Tongue (tissue), 3 donors: ENCODE measurements at places on chromosomes 6 and 20. TPM values are rescaled to one million over a fixed set of nuclear protein-coding genes. Genes with fewer than 3 reads are reported as not detected.
A peak's percentile ranks its signal among the peaks of the same experiment; 100 is the strongest.

DNA sequence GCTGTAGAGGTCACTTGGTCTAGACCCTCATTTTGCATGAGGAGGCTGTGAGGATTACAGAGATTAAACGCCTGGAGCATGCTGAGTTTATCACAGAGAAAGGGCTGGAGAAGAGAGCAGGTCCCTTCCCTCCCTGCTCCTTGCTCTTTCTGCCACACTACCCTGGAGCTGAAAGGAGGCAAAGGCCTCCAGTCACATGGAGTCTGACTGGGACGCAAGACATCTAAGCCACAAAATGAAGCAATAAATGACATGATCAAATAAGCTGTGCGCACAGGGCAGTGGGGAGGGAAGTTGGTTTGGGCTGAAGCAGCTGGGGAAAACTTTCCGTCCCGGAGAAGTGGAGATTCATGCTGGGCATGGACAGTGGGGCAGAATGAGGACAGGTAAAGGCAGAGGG is 33.3 kb downstream of the ATXN1 start:
- no peak for DNase-seq

DNA sequence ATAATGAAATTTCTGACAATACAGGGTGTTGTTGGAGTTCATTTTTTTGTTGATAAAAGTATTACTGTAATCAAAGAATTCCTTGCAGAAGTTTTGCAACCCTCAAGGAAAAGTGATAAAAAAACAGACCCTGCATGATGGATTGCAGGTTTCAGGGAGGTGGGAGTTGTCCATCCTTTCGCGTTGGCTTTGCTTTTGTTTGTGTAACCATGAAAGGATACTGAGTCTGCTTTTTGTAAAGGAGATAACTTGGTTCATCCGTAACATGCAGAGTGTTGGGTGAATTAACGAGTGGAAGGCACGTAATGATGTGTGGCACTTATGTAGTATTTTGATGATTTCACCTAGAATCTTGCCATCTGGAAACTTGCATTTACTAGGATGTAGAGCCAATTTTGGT is 23.6 kb downstream of the FOXO3 start:
- no peak for DNase-seq

GRCh38 chr6:95091823-95092436 is 485.4 kb upstream of the MANEA start:
- DNase-seq = peak; percentile 69

DUSP15 gene
- 0.82 TPM for total RNA-seq

OR2B6 gene
- total RNA-seq = not detected

DNA sequence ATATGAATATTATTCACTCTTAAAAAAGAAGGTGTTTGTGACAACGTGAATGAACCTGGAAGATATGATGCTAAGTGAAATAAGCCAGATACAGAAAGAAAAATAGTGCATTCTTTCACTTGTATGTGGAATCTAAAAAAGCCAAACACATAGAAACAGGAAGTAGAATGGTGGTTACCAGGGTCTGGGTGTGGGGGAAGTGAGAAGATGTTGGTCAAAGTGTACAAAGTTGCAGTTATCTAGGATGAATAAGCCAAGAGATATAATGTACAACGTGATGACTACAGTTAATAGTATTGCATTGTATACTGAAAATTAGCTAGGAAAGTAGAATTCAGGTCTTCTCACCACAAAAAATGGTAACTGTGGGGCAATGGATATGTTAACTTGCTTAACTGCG is 151.1 kb upstream of the HCRTR2 start:
- no peak for DNase-seq

WFDC10B gene
- total RNA-seq = not detected

DNA sequence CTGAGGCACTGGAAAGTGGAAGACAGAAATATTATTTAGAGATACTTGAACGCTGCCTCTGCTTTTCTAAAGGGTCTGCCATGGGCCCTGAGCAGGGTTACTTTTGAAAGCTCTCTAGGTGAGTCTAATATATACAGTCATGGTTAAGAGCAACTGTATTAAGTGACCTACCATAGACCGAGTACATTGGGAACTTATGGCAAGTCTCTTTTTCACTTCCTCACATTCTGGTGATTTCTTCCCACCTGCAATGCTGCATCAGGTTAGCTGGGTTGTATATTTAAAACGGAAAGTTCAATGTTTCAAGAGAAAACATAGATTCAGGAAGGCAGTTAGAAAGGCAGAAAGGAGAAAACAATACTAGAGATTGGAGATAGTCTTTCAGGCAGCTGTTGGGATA is 154.7 kb downstream of the PHF3 start:
- no peak for DNase-seq

DNA sequence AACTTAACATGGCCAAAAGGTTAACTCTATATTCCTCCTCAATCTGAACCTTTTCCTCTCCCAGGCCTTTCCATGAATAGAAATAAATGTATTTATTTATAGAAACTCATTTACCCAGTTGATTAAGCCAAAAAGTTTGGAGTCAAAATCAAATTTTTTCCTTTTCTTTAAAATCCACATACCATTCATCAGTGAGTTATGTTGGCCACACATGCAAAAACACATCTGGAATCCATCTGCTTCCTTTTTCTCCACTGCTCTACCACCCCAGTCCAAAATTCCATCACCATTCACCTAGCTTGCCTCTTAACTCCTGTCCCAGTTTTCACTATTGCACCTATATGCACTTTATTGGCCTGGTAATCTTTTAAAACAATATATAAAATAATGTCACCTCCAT is 62.4 kb upstream of the TMEM200A start:
- DNase-seq = peak; percentile 50

GRCh38 chr6:57302477-57302876 is 15.0 kb upstream of the PRIM2 start:
- no peak for DNase-seq

DNA sequence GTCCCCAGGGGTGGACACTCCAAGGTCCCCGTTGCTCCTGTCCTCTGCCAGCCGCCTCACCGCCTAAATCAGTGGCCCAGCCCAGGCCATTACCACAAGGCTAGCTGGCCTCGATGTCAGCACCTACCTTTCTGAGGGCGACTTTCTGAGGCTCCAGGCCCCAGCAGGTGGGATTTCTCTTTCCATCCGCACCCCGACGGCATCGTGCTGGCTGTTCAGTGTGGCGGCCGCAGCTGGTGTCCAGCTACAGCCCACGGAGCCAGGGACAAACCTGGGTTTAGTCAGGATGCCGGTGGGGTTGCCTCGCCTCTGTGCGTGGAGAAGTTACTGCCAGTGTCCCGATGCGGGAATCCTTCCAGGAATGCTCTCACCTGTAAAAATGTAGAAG is 60.8 kb downstream of the ERMARD start:
- DNase-seq = no peak

PLN gene
- total RNA-seq = 24.5 TPM

GRCh38 chr20:49398401-49399144 is 83.9 kb downstream of the KCNB1 start:
- DNase-seq = no peak

FHL5 gene
- 1.8 TPM for total RNA-seq

- DNase-seq = no peak
Observed at GRCh38 chr20:56722042-56722441, 92.9 kb downstream of the TFAP2C start.

WFDC12 gene
- not detected for total RNA-seq

MCCD1 gene
- not detected for total RNA-seq

- DNase-seq = no peak
Observed at GRCh38 chr6:45493761-45494160, 116.0 kb upstream of the SUPT3H start.

GRCh38 chr6:90689172-90689571 is 102.3 kb upstream of the MAP3K7 start:
- DNase-seq = no peak

SLC32A1 gene
- not detected for total RNA-seq

- no peak for DNase-seq
Observed at GRCh38 chr20:63071541-63072181, 64.9 kb upstream of the BHLHE23 start.

DNA sequence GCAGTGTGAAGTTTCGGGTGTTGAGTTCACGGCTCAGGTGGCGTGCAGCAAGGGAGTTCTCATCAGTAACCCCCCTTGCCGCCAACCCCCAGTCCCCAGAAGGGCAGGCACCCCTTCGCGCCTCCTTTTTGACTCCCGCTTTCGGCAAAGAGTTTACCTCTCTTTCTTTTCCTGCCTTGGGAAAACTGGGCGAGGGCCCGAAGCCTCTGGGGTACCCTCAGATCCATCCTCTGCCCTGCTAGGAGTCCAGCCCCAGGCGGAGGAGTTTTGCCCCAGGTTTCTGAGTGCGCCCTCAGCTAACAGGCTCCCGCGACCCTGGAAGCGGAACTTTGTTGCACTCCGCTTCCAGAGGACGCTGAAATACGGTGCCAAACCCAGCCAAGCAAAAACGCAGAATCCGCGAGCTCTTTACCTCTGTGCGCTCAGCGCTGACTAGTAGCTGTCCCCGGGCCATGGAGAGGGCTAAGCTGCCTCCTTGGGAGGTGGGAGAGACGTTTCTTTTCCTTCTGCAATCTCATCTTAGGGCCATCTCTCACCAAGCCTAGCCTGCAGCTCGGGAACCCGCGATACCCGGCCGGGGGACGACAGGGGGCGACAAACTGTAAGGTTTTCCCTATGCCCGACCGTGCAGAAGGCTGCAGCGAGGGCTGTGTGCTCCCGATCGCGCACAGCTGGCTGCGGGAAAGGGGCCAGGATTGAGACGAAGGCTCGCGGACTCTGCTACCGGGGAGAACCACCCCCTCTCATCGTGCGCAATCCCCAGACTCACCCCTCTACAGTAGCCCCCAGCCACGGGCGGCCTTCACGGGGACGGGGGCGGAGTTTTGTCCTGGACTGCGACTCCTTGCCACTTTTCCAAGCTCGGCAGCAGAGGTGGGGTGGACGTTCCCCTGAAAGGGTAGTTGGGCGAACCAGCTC is 2.7 kb upstream of the PAX1 start:
- DNase-seq = peak; percentile 91

DNA sequence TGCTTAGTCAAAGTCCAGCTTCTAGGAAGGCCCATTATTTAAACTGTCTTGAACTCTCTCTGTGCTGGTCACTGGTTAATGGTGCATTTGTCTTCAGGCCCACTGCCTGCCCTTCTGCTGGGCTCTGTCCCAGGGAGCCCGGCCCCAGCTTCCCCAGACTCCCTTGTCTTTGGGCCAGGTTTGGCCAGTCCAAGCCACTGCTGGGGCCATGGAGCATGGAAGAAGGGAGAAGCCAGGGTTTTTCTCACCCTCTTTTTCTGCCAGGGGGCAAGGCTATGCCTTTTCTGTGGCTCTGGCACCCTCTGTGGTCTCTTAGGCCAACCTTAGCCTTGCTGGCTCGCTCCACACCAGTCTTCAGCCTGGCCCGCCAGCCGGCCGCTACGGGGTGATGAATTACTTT is 390.0 kb upstream of the SULF2 start:
- DNase-seq = no peak

BHLHE23 gene
- not detected for total RNA-seq

DNA sequence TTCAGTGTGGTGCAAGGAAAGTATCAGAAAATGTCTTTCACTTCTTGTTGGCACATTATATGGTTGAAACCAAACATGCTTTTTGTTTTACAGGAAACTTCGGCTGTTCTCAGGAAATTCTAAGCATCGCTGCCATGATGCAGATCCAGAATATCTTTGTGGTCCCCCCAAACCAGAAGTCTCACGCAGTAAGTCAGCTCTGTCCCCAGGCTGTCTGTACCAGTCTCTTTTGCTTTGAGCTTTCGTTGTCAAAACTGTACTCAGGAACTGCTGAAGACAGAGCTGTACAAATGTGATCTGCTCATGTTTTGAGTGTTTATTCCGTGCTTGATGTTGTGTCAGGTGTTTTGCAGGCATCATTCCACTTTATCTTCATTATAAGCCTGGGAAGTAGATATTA is 59.6 kb downstream of the DHX35 start:
- DNase-seq = no peak

- no peak for DNase-seq
Observed at GRCh38 chr20:31684153-31685015, 38.3 kb downstream of the BCL2L1 start.

DNA sequence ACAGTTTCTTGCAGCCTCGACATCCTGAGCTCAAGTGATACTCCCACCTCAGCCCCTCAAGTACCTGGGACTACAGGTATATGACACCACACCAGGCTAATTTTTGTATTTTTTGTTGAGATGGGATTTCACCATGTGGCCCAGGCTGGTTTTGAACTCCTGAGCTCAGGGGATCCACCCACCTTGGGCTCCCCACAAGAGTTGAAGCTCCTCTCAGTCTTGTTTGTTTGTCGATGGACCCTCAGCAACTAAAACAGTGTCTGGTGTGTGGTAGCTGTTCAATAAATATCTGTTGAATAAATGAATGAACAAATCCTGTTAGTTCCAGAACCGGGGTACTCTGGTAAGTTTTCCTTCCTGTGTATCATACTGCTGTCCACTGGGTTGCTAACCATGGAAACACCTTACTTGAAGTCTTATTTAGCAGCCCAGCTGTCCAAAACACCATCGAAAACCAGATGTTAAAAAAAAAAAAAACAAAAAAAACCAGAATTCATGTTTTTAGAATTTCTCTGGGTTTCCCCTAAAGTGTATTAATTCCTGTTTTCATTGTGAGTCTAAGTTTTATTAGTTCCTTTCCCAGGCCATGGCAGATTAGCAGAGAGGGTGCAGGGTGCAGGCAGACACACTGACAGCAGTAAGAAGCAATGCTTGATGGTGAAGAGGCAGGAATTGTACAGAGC is 7.8 kb upstream of the EZR start:
- DNase-seq = no peak

GRCh38 chr20:33463332-33464101 is 20.0 kb upstream of the SNTA1 start:
- no peak for DNase-seq

DNA sequence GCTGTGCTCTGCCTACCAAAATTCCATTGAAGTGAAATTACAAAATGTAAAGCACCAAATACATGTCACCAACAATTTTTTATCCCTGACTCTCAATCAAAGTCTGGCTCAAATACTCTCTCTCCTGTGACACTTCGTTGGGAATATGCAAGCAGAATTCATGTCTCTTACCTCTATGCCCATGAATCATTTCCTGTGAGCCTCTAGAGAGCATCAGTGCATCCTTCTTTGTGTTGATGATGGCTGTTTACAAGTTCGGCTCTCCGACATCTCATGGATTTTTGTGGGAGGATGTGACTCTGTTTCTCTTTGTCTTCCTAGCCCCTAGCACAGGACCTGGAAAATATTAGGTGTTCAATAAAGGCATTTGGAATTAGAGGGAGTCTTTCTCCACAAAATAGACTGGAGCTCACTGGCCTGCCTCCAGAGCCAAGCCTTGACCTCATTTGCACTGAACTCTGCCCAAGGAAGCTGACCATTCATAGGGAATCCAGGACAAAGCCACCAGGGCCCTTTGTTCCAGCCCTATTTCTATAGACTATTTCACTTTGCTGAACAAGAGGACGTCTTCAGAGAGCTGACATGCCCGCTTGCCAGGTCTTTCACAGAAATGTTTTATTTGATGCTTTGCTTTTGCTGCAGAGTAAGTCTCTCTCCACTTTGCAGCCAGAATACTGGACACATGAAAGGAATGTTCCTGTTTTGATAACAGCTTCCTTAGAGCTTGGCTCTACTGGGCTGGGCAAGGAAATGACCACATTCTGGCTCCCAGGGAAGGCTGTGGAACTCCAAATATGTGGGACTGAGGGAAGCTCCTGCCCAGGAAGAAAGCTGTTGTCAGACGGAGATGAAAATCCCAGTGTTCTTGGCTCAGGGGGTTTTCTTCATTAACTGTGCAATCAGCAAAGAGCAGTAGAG is 194.5 kb upstream of the CDYL start:
- DNase-seq = no peak

KIF25 gene
- total RNA-seq = 0.82 TPM

TINAG gene
- total RNA-seq = not detected

MUC21 gene
- total RNA-seq = 6.9 TPM
